Activated CD4-positive, alpha-beta T cell treated with anti-CD3 and anti-CD28 coated beads for 36 hours (primary cell): ENCODE measurements at places on chromosomes 3 and 15. TPM values are rescaled to one million over a fixed set of nuclear protein-coding genes. Genes with fewer than 3 reads are reported as not detected.

SAMMSON gene
- not detected for total RNA-seq

RHOV gene
- 0.41 TPM for total RNA-seq

ABHD14A gene
- 6.3 TPM for total RNA-seq

CIDEC gene
- total RNA-seq, result not detected

DNA sequence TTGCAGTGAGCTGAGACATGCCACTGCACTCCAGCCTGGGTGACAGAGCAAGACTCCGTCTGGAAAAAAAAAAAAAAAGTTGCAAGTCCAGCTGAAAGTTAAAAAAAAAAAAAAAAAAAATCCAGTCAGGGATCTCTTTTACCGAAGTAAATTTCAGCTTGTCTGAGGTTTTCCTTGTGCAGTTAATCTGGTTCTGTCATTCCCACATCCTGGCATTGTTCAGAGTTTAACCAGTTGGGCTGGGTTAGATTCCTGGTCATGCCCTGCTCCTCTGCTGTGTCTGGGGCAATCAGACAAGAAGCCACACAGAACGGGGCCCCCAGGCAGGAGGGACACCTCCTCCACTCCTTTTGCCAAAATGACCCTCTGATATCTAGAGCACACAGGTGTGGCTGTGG, 84.1 kb upstream of the KLHL25 start:
- DNase-seq, result no peak

DNA sequence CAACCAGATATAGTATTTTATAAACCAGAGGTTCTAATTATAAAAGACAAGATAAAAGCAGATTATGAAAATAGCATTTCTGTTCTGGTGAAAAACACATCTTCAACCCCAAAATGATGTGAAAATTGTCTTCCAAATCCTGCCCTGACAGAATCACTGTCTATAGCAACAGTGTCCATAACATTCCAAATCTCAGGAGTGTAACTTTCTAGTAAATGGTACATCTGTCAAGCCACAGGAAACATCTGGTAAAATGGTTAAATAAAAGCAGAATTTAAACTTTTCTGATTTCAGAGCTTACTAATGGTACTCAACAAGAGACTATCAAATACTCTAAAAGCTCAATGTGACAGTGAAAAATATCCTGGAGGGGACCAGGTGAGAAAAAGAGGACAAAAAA, 60.5 kb downstream of the VGLL4 start:
- no peak for DNase-seq

DNA sequence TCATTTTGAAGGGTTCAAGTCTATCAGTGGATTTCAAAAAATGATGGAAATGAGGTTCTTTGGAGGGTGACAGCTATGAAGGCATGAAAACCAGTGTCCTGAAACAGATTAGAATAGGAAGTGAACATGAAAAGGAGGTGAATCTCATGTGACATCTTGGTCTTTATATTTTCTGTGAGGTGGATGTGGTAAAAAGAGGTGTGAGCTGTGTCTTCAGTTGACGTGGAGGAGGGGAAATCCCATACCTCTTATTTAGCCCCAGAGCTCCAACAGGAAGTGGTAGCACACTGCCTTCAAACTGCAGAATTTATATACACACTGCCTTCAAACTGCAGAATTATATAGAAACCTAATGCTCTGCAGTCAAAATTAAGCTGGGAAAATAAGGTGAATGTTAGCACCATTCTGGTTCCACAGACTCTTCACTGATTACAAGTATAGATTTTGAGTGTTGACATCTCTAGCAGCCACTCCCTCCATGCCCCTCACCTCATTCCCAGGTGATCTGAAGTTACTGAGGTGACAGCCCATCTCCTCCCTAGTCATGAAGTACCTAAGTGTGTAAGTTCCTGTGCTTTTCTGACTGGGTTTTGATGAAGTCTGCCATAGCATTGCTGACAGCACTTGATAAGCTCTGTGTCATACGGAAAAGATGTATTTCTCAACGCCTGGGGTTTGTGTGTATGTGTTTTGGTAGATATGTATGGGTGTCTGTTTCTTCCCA, 2.7 kb downstream of the RAB8B start:
- DNase-seq, result peak; percentile 63

DNA sequence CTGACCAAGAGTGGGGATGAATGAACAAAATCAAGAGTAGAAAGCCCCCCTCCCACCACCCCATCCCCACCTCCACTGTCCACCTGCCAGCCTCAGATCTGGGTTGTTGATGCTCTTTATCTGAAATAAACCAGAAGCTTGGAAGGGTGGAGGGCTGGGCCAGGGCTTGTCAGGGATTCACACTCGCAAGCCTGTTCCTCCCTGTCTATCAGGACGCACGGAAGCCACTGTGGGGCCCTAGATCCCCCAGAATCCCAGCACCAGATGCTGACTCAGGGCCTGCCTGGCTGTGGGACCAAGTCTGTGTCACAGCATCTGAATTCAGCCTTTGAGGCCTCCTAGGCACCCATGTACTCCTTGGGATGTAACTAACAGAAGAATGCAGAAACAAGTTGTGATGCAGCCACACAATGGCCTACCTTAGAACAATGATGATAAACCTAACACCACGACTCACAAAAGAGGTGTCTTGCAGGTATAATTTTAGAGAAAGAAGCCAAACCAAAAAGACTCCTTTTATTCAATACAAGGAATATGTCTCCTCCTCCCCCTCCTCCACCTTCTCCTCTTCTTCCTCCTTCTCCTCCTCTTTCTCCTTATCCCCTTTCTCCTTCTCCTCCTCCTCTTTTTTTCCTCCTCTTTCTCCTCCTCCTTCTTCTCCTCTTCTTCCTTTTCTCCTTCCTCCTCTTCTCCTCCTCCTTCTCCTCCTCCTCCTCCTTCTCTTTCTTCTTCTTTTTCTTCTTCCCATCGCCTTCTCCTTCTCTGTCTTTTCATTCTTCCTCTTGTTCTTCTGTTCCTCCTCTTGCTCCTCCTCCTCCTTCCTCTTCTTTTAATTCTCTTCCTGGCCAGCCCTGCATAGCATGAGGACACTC, 234.7 kb downstream of the PLCL2 start:
- DNase-seq, result no peak

- DNase-seq, result no peak
These were observed 87.2 kb upstream of the SLC2A2 start for GRCh38 chr3:171113716-171114115.

DNA sequence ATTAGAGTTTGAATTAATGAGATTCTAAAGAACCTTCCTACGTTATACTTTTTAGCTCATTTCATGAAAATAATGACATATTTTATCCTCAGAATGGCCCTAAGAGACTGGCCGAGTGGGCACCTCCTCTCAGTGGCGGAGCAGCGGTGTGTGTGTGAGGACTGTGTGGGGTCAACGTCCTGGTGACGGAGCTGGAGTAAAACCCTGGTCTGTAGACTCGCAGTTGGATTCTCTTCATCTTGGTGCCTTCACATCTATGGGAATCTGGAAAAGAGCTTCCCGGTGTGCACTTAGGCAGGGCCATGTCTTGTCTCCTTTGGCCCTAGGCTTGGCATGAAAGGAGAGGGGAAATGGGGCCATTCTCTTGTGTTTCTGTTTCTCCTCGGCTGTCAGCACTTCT, 21.4 kb upstream of the PAQR5 start:
- DNase-seq, result no peak

DNA sequence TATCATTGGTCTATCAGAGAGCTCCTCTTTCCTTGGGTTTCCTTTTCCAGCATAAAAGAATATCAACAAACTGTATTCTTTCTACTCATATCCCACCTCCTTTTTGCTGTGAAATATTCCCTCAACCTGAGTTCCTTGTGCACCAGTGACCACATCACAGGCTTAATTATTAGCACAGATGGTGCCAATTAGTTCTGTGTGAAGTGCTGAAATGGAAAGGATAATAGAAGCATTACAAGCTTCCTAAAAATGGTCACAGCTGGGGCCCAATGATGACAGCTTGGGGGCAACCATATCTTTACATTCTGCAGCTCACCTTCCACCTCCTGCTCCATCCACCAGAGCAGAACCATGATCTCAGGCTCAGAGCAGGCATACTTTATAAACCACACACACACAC, 84.6 kb downstream of the ANO10 start:
- no peak for DNase-seq
